ENCODE measurements at places on chromosomes 2 and 18.

- peak; percentile 92 for DNase-seq
These were observed 104.3 kb downstream of the CSRNP3 start for GRCh38 chr2:165573534-165574461.

GRCh38 chr2:235746257-235746934, 252.6 kb downstream of the AGAP1 start:
- DNase-seq: peak; percentile 42

DNA sequence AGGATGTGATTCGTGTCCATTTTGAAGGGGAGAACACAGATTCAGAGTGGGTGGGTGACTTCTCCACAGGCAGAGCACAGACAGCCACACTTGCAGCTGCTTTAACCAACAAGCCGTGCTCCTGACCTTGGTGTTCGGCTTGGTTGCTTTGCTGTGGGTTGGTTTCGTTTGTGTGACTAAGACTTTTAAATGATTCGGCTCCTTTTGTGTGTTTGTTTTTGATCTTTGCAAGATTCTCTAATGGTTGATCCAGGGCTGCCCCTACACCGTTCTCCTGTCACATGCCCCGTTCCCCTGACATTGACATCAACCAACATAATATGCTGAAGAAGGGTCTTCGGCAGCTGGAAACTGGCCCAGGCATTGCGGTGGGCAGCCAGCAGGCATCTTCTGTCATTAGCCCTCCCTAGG, 95.9 kb upstream of the MBOAT2 start:
- DNase-seq: no peak

DNA sequence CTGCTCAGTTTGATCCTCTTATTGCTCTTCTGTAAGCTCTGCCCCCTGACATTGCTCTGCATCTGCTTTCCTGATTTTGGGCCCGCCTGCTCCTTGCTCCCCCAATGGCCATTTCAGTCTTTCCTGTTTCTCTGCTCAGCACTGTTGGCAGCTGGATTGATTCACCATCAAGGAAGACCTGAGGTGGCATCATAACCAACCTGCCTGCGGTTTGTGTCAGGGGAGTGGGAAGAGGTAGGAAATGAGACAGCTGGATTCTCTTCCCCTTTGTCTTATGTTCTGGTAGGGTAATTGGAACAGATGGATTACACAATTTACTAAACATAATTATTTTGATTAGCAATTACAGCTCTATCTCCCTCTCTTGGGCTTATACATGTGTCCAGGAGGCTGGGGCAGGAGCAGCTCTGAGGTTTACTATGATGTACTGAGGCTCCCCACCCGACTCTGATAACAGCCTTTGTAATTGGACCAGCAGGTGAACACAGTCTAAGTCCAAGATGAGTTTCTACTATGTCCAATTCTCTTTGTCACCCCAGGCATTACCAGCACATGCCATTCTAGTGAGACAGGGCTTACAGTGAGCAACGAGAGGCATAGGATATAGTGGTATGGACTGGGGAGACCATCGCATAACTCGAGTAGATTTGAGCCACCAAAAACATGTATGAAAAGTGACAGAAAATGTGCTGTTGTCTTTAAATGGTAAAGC, 151.8 kb upstream of the MMADHC start:
- DNase-seq: no peak

DNA sequence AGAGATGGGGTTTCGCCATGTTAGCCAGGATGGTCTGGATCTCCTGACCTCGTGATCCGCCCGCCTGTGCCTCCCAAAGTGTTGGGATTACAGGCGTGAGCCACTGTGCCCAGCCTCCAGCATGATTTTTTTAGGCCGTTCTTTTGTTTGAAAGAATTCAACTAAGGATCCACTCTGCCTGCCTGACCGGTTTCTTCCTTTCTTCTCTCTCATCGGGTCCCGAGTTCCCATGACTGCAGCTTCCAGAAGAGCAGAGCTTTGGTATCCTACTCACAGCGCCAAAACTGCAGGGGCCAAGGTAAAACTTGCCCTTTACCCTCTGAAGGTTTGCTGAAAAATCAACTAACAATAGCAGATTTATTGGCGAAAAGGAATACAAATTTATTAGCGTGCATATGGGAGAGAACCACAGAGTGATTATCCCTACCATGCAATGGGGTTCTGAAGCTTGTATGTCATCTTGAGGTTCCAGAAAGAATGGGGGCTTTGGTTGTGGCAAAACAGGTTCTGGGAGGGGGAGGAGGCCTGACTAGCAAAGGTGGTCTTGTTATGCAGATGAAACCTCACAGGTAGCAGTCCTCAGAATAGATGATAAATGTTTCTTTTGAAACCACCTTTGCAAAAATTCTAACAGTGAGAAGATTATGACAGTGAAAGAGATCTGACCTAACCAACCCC, 87.0 kb upstream of the MSH6 start:
- no peak for DNase-seq

DNA sequence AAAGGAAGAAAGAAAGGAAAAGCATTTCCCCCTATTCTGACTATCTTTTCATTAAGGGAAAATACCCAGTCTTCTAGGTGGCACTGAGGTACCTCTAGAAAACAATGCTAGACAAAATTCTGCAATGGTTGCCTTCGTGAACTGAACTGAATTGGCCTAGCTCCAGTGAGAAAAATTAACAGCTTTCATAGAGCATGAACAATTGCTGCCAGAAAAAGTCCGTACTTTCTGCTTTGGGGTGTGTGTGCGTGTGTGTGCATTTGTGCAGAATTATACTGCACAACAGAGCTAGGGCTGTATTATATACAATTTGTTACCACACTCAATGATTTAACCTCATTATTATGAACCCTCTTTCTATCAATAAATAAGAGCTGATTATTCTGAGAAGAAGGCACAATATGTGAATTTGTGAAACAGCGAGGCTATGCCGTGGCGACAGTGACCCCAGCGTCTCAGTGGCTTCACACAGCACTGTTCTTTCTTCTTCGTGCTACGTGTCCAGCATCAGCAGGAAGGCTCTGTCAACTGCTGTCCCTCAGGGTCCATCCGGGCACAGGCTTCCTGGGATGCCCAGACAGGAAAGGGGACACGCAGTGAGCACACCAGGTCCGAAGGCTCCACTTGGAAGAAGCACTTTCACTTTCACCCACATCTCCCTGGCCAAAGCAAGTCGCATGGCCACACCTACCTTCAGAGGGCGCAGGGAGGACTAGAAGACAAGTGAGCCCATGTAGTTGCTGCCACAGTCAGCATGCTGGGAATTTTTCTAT, 47.5 kb downstream of the PTGR3 start:
- DNase-seq: no peak

GRCh38 chr2:129935118-129935517, 44.3 kb upstream of the RAB6C start:
- DNase-seq: no peak

DNA sequence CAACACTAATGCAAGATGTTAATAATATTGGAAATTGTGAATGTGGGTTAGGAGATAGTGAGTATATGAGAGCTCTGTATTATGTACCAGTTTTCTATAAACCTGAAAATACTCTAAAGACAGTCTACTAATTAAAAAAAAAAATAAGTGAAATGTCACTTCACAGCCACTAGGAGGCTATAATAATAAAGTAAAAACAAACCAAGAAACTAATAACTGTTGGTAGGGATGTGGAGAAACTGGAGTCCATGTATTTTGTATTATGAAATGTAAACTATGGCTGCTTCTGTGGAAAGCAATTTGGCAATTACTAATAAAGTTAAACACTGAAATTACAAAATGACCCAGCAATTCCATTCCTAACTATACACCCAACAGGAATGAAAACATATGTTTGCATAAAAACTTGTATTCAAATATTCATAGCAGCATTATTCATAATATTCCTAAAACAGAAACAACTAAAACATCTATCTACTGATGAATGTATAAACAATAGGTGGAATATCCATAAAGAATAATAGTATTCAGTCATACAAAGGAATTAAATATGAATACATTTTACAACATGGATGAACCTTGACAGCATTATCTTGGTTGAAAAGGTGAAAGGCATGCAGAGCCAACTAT, 36.2 kb downstream of the CCDC178 start:
- DNase-seq: no peak

DNA sequence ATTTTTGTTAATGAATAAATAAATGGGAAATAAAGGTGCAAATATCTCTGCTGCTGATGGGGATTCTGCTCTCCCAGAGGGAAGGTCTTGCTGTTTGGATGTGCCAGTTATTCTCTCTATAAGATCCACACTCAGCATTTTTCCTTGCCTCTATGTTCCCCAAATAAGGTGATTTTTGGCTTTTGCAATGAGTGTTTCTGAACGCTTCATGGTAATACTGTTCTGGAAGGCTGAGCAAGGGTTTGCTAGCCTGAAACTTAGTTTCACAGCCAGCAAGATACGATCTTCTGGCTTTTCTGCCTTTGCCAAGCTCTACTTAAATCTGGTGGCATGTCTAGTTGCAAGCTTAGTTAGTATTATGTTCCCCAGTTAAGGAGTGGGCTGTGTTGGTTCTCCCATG, 114.6 kb downstream of the LPIN1 start:
- no peak for DNase-seq

GRCh38 chr2:16478434-16479210, 187.0 kb downstream of the CYRIA start:
- no peak for DNase-seq

DNA sequence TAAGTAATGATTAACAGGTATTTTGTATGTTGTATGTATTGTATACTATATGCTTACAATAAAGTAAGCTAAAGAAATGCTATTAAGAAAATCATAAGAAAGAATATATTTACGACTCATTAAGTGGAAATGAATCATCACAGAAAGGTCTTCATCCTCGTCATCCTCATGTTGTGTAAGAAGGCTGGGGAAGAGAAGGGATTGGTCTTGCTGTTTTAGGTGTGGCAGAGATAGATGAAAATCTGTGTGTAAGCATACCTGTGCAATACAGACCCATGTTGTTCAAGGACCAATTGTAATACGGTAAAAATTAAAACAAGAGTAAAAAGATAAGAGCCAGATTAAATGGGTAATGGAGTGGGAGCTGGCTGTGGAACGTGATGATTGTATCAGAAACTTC, 16.6 kb downstream of the SLC35F5 start:
- no peak for DNase-seq

DNA sequence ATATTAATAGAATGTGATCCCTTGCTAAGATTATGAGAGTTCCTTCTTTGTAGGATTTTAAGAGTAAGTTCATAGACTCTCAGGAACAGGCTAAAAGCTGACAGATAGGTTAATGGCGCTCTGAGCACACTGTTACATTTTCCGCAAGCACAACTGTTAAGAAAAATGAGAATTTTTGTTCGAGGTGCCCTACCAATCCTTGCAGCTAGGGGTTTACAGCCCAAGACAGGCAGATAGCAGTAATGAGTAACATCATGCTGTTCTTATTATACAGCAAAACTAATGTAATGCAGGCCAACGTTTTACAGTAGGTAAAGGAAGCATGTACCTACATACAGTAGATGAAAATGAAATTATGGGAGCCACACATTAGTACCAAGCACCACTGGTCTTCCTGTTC, 11.2 kb upstream of the BOD1L2 start:
- DNase-seq: no peak

DNA sequence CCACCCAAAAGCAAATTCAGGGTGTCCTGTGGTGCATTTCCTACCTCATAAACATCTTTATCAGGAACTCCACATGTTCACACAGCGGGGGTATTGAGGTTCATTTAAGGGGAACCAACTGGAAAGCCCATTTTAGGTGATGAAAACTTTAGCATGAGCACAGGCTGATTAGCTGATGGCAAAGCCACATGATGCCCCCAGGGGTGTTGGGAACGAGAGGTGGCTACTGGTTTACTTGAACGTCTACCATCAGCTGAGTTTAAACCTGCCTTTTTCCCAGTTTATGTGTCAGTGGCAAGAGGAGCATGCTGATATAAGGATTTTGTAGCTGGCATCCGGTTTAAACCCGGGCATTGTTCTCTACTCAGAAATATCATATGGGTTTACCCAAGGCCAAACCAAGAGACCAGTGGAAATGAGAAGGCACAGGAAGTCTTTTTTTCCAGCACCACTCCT, 54.5 kb upstream of the UPP2 start:
- DNase-seq: no peak

DNA sequence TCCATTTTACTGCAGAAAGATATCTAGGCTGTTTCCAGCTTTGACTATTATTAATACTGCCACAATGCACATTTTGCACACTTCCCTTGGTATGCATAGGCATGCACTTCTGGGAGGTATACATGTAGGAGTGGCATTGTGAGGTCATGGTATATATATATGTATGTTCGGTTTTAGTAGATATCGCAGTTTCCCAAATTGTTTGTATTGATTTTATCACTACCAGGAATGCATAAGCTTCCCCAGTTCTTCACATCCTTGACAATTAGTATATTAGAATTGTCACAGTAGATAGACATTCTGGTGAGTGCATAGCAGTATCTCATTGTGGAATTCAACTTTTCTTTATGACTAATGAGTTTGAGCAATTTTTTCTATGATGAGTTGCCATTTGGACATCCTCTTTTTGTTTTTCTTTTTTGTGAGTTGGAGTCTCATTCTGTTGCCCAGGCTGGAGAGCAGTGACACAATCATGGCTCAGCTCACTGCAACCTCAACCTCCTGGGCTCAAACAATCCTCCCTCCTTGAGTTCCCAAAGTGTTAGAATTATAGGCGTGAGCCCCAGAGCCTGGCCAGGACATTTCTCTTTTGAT, 4.2 kb upstream of the GRB14 start:
- no peak for DNase-seq

GRCh38 chr2:160322320-160322719, 122.2 kb upstream of the ITGB6 start:
- DNase-seq: no peak

DNA sequence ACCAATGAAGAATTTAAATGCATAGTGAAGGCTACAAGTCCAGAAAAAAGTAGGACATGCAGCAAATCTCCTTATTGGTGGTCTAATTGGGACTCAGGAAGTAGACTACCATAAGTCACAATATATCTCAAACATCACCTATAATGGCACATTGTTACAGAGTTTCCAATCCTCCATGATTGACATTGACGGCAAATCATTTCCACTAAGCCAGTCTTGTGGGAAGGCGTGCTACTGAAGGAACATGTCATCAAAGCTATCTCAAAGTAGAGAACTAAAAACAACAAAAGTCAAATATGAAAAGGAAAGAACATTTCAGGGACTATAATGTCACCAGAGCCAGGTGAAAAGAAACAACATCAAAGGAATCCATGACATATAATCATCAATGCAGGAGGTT, 166.4 kb upstream of the PID1 start:
- no peak for DNase-seq

DNA sequence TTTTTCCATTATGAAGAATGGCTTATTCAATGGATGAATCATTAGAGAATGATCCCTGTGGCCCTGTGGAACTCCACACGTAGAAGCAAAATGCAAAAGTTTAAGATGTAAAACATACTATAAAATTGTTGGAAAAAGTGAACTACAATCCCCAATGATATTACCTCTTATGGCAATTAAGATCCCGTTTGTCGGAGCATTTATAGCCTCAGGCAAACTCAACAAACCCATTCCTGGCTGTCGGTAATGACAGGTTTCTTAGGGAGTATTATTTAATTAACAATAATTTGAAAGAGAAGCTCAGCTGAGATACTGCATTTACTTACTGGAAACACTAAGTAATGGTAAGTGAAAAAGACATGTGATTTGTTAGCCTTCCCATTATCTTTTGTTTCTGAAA, 138.3 kb downstream of the CDH20 start:
- DNase-seq: peak; percentile 94

GRCh38 chr2:191020742-191021381, 6.9 kb upstream of the STAT1 start:
- peak; percentile 55 for DNase-seq

Data from NCI-H1417 (cell line).